ENCODE measurements at places on chromosomes 4 and X. TPM values are rescaled to one million over a fixed set of nuclear protein-coding genes. Genes with fewer than 3 reads are reported as not detected.

Gene POU3F4
- total RNA-seq = not detected

DNA sequence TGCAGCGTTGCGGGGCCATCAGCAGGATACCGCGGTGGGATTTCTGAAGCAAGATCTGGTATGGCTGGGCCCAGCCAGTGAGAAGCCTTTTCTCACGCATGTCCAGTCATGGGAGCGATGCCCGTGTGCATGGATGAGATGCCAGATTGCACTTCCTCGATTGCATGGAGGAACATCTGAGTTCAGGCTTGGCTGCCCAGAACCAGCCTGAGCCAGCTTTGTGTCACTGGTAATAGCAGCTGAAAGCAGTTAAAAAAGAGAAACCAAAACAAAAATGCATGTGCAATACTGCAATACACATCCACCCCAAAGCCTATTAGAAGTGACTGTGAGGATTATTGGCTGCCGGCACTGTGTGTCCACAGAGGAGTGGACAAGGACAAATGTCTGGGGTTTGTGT is 59.3 kb downstream of the PSAPL1 start:
- no peak for DNase-seq
- no peak overlapping the region for H3K4me3 ChIP-seq
- no peaks in the 10 kb centered on the region for H3K4me1 ChIP-seq
- H3K27me3 ChIP-seq = no peaks in the 10 kb centered on the region

Gene AFM
- 4.1 TPM for total RNA-seq

GRCh38 chr4:25970691-25971432 is 56.8 kb downstream of the SMIM20 start:
- no peak overlapping the region for H3K27ac ChIP-seq
- no peak overlapping the region for H3K4me3 ChIP-seq
- no peaks in the 10 kb centered on the region for H3K27me3 ChIP-seq
- DNase-seq = no peak
- no peaks in the 10 kb centered on the region for H3K36me3 ChIP-seq

Gene P2RY4
- 0.18 TPM for total RNA-seq

- H3K36me3 ChIP-seq = no peaks in the 10 kb centered on the region
- no peaks in the 10 kb centered on the region for H3K4me1 ChIP-seq
- no peak for DNase-seq
- no peak overlapping the region for H3K4me3 ChIP-seq
- peak overlapping the region; percentile 21 for H3K27ac ChIP-seq
- H3K27me3 ChIP-seq = no peaks in the 10 kb centered on the region
Measured at GRCh38 chr4:152996111-152996571, 60.0 kb downstream of the FHDC1 start.
